HepG2 (cell line): ENCODE measurements at places on chromosomes 3 and 15. TPM values are rescaled to one million over a fixed set of nuclear protein-coding genes. Genes with fewer than 3 reads are reported as not detected.
A peak's percentile ranks its signal among the peaks of the same experiment; 100 is the strongest.

- no peak overlapping the region for H3K27ac ChIP-seq
- no peaks in the 10 kb centered on the region for H3K36me3 ChIP-seq
- peaks cover 87% of the 10 kb centered on the region for H3K4me1 ChIP-seq
- no peak overlapping the region for H3K4me3 ChIP-seq
- peak; percentile 72 for DNase-seq
These were observed 101.9 kb upstream of the ICE2 start for GRCh38 chr15:60580650-60581376.

GRCh38 chr3:145939431-145939830 is 221.6 kb downstream of the PLOD2 start:
- H3K4me1 ChIP-seq = peaks cover 6% of the 10 kb centered on the region; the same call in 1 of the 2 replicates
- H3K27me3 ChIP-seq = no peaks in the 10 kb centered on the region

- H3K27me3 ChIP-seq = peaks cover 19% of the 10 kb centered on the region; the same call in 1 of the 3 replicates
- no peak overlapping the region for H3K4me3 ChIP-seq
- no peaks in the 10 kb centered on the region for H3K36me3 ChIP-seq
- H3K4me1 ChIP-seq = no peaks in the 10 kb centered on the region
These were observed 10.6 kb upstream of the FSTL1 start for GRCh38 chr3:120461416-120461815.

- no peaks in the 10 kb centered on the region for H3K36me3 ChIP-seq
- no peaks in the 10 kb centered on the region for H3K27me3 ChIP-seq
- no peaks in the 10 kb centered on the region for H3K4me1 ChIP-seq
- no peak overlapping the region for H3K4me3 ChIP-seq
These were observed 56.3 kb downstream of the APBA2 start for GRCh38 chr15:28942046-28942445.

DNA sequence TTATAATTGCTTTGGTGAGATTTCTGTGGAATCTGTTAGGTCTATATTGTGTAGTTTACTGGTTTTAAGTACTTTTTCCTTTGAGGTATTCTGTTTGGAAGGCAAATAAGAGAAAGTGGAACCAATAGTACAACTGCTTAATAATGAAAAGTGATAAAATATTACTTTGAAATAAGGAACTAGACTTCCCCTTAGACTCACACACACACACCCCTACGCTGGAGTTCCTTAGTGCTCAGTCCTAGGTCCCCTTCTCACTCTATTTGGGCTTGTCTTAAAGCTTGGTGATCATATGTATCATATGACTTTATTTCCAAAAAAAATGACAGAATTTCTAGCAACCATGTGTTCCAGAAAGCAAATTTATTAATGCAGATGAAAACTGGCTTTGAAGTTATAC is 494.0 kb upstream of the TGFBR2 start:
- no peaks in the 10 kb centered on the region for H3K36me3 ChIP-seq
- DNase-seq = no peak
- H3K4me3 ChIP-seq = no peak overlapping the region
- no peaks in the 10 kb centered on the region for H3K27me3 ChIP-seq

DNA sequence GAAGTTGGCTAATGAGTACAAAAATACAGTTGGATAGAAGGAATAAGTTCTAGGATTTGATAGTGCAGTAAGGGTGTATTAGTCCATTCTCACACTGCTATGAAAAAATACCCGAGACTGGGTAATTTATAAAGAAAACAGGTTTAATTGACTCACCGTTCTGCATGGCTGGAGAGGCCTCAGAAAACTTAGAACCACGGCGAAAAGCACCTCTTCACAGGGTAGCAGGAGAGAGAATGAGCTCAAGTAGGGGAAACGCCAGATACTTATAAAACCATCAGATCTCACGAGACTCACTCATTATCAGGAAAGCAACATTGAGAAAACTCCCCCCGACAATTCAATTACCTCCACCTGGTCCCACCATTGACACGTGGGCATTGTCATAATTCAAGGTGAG is 483.3 kb downstream of the TUSC7 start:
- H3K27ac ChIP-seq = no peak overlapping the region
- H3K27me3 ChIP-seq = no peaks in the 10 kb centered on the region
- DNase-seq = no peak
- H3K36me3 ChIP-seq = no peaks in the 10 kb centered on the region
- H3K4me1 ChIP-seq = no peaks in the 10 kb centered on the region
- H3K4me3 ChIP-seq = no peak overlapping the region

- no peak for DNase-seq
- no peak overlapping the region for H3K27ac ChIP-seq
- no peaks in the 10 kb centered on the region for H3K4me1 ChIP-seq
- H3K4me3 ChIP-seq = no peak overlapping the region
- H3K27me3 ChIP-seq = no peaks in the 10 kb centered on the region
- peaks cover 80% of the 10 kb centered on the region for H3K36me3 ChIP-seq
These were observed 37.8 kb downstream of the FAN1 start for GRCh38 chr15:30941520-30941919.

- DNase-seq = no peak
- H3K27me3 ChIP-seq = peaks cover 9% of the 10 kb centered on the region; the same call in 1 of the 3 replicates
- H3K27ac ChIP-seq = no peak overlapping the region
- H3K4me1 ChIP-seq = no peaks in the 10 kb centered on the region
These were observed 179.8 kb downstream of the SLCO3A1 start for GRCh38 chr15:92033314-92033713.

- H3K27me3 ChIP-seq = no peaks in the 10 kb centered on the region
- no peak overlapping the region for H3K4me3 ChIP-seq
- no peak overlapping the region for H3K27ac ChIP-seq
- no peaks in the 10 kb centered on the region for H3K4me1 ChIP-seq
- no peak for DNase-seq
- H3K36me3 ChIP-seq = no peaks in the 10 kb centered on the region
These were observed 180.7 kb upstream of the SNTN start for GRCh38 chr3:63471781-63472180.

GRCh38 chr3:139187154-139187553 is 142.5 kb upstream of the PRR23C start:
- no peak for DNase-seq
- H3K27me3 ChIP-seq = no peaks in the 10 kb centered on the region; the same call in 2 of the 3 replicates
- H3K36me3 ChIP-seq = no peaks in the 10 kb centered on the region
- H3K4me1 ChIP-seq = no peaks in the 10 kb centered on the region
- H3K27ac ChIP-seq = no peak overlapping the region
- no peak overlapping the region for H3K4me3 ChIP-seq

DNA sequence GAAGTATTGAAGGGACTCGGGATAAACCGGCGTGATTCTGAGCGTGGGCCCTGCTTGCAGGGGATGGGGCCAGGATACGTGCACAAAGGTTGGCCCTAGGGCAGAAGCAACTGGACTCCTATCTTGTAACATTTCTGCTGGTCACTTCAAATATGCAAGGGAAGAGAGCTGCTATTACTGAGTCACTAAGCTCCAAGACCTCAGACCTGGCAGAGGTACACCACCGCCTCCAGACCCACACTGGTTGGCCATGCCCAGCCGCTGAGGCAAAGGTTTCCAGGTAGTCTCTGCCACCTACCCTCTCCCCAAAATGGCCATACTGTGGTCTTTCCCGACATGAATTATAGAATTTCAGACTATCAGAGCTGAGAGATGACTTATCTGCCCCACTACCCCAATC is 13.4 kb upstream of the STRA6 start:
- no peak for DNase-seq
- peaks cover 1% of the 10 kb centered on the region for H3K27me3 ChIP-seq
- H3K36me3 ChIP-seq = no peaks in the 10 kb centered on the region
- no peak overlapping the region for H3K4me3 ChIP-seq
- H3K4me1 ChIP-seq = peaks cover 47% of the 10 kb centered on the region
- no peak overlapping the region for H3K27ac ChIP-seq

- no peaks in the 10 kb centered on the region for H3K36me3 ChIP-seq
- 0 out of 2 replicates have a peak, but pooled peaks cover 6% of the 10 kb centered on the region for H3K4me1 ChIP-seq
- no peak overlapping the region for H3K4me3 ChIP-seq
- H3K27me3 ChIP-seq = no peaks in the 10 kb centered on the region
- H3K27ac ChIP-seq = no peak overlapping the region
- DNase-seq = peak; percentile 58
These were observed 10.8 kb upstream of the MFSD1 start for GRCh38 chr3:158790901-158791589.

DNA sequence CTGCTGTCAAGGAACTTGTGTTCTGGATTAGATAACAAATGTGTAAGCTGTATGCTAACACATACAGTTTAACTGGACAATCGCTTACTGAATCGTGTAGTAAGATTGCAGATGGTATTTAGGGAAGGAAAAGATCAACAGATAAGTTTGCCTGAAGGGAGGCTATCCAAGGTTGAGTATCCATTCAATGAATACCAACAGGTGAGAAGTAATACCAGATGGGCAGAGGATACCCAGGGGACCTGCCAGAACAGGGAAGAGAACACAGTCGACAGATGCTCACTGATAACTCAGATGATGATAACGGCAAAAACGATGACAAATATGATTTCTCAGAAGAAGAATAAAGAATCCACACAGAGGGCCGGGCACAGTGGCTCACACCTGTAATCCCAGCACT is 3.2 kb upstream of the UACA start:
- no peaks in the 10 kb centered on the region for H3K27me3 ChIP-seq
- no peak for DNase-seq
- no peak overlapping the region for H3K27ac ChIP-seq
- H3K36me3 ChIP-seq = no peaks in the 10 kb centered on the region
- H3K4me1 ChIP-seq = peaks cover 32% of the 10 kb centered on the region

DNA sequence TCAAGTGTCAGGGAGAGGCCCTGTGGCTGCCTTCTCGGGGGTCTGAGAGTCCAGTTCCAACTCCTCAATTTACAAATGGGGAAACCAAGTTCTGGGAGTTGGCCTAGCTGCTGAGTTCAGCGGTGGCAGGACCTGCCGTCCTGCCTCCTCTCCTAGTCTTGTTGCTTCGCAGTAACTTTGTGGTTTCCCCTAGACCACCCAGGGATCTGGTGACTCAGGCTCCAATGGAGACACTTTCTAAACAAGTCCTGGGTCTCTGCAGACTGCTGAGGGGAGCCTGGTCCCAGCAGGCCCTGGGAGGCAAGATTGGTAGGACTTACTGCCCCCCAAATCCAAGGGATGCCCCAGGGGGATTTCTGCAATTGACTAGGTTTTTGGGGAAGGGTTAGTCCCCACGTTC is 83.6 kb downstream of the SMAD6 start:
- H3K27me3 ChIP-seq = no peaks in the 10 kb centered on the region
- no peak overlapping the region for H3K4me3 ChIP-seq

- H3K27ac ChIP-seq = no peak overlapping the region
- peaks cover 19% of the 10 kb centered on the region for H3K4me1 ChIP-seq
- H3K36me3 ChIP-seq = peaks cover 59% of the 10 kb centered on the region
- H3K27me3 ChIP-seq = no peaks in the 10 kb centered on the region
- H3K4me3 ChIP-seq = no peak overlapping the region
These were observed 19.5 kb downstream of the SMARCC1 start for GRCh38 chr3:47762233-47762632.

GRCh38 chr15:58484791-58485600 is 53.2 kb downstream of the LIPC start:
- peaks cover 6% of the 10 kb centered on the region; the same call in 1 of the 2 replicates for H3K4me1 ChIP-seq
- no peak overlapping the region for H3K27ac ChIP-seq
- no peaks in the 10 kb centered on the region for H3K27me3 ChIP-seq
- no peak for DNase-seq
- no peak overlapping the region for H3K4me3 ChIP-seq
- H3K36me3 ChIP-seq = no peaks in the 10 kb centered on the region

DNA sequence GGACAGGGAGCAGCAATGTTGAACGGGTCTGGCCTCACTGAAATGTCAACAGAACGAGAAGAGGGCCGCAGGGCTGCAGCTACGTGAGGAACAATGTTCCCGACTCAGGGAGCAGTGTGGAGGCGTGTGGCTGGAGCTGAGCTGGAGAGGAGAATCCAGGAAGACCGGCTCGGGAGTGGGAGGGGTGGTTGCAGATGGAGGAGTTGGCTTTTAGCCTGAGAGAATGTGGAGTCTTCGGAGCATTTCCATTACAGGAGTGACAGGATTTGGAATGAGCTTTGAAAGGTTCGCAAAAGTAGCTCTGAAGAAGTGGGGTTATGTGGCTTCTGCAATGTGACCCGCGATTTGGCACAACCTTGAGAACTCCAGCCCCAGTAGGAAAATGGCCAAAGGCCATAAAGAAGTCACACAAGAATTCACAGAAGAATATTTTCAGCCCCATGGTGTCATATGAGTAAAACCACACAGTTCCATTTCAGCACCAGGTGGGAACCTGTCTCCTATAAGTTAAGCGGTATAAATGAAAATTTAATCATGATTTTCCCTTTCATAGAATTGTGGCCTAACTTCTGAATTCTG is 78.8 kb upstream of the NSMCE3 start:
- no peak overlapping the region for H3K4me3 ChIP-seq
- no peaks in the 10 kb centered on the region for H3K4me1 ChIP-seq
- no peak for DNase-seq
- H3K36me3 ChIP-seq = no peaks in the 10 kb centered on the region

GRCh38 chr3:184783319-184783718 is 28.6 kb upstream of the VPS8 start:
- no peak for DNase-seq
- no peaks in the 10 kb centered on the region for H3K36me3 ChIP-seq
- peaks cover 5% of the 10 kb centered on the region; the same call in 1 of the 2 replicates for H3K4me1 ChIP-seq
- no peak overlapping the region for H3K27ac ChIP-seq
- no peak overlapping the region for H3K4me3 ChIP-seq

GRCh38 chr3:40691452-40691861 is 166.7 kb downstream of the ZNF621 start:
- H3K36me3 ChIP-seq = no peaks in the 10 kb centered on the region
- H3K4me3 ChIP-seq = no peak overlapping the region
- H3K4me1 ChIP-seq = peaks cover 16% of the 10 kb centered on the region
- peak; percentile 41 for DNase-seq

- H3K36me3 ChIP-seq = no peaks in the 10 kb centered on the region
- no peak overlapping the region for H3K4me3 ChIP-seq
- no peak overlapping the region for H3K27ac ChIP-seq
- H3K27me3 ChIP-seq = no peaks in the 10 kb centered on the region
These were observed 443.3 kb downstream of the GABRG3 start for GRCh38 chr15:27414168-27414870.

DNA sequence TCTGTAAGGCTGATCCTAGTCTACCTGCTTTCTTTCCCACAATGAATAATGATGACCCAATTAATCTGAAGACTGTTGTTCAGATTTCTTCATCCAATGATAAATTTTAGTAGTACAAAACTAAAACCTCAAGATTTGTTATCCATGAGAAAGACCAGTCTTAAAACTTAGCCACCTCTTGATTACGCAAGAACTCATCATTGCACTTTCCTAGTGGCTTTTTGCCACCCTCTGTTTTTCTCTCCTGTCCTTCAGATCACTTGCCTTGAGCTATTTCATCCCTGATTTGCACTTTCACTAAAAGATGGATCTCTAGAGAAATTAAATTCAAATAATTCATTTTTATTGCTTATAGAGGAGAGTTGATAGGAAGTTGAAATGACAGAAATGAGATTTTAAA is 142.7 kb upstream of the RBMS3 start:
- no peak for DNase-seq
- no peaks in the 10 kb centered on the region for H3K27me3 ChIP-seq
- no peak overlapping the region for H3K4me3 ChIP-seq
- H3K36me3 ChIP-seq = no peaks in the 10 kb centered on the region
- H3K27ac ChIP-seq = no peak overlapping the region

IQCF5 gene
- not detected in 2 replicates for polyA plus RNA-seq

GOLGA6D gene
- polyA plus RNA-seq = 0.04 TPM in 1 of 2 replicates, not detected in the other

OXNAD1 gene
- polyA plus RNA-seq = 8.8 and 9.9 TPM in 2 replicates

TGM4 gene
- 0.07 and 0.10 TPM in 2 replicates for polyA plus RNA-seq

CHRM5 gene
- not detected in 2 replicates for polyA plus RNA-seq

TTLL13 gene
- 0.07 and 0.08 TPM in 2 replicates for polyA plus RNA-seq

SAMMSON gene
- not detected in 2 replicates for polyA plus RNA-seq

TMEM212 gene
- not detected in 2 replicates for polyA plus RNA-seq

FETUB gene
- 3.1 and 4.4 TPM in 2 replicates for polyA plus RNA-seq

BCL2A1 gene
- 0.08 and 0.21 TPM in 2 replicates for polyA plus RNA-seq

CCDC39 gene
- not detected in 2 replicates for polyA plus RNA-seq

HIGD2B gene
- polyA plus RNA-seq = not detected in 2 replicates

CCR4 gene
- polyA plus RNA-seq = 0.05 TPM in 2 replicates

SLC24A5 gene
- not detected in 2 replicates for polyA plus RNA-seq

MESP1 gene
- not detected in 2 replicates for polyA plus RNA-seq

SH2D7 gene
- not detected in 2 replicates for polyA plus RNA-seq
